Forelimb muscle (tissue), 1 donor: ENCODE measurements at places on chromosomes 6 and 20. TPM values are rescaled to one million over a fixed set of nuclear protein-coding genes. Genes with fewer than 3 reads are reported as not detected.

DNA sequence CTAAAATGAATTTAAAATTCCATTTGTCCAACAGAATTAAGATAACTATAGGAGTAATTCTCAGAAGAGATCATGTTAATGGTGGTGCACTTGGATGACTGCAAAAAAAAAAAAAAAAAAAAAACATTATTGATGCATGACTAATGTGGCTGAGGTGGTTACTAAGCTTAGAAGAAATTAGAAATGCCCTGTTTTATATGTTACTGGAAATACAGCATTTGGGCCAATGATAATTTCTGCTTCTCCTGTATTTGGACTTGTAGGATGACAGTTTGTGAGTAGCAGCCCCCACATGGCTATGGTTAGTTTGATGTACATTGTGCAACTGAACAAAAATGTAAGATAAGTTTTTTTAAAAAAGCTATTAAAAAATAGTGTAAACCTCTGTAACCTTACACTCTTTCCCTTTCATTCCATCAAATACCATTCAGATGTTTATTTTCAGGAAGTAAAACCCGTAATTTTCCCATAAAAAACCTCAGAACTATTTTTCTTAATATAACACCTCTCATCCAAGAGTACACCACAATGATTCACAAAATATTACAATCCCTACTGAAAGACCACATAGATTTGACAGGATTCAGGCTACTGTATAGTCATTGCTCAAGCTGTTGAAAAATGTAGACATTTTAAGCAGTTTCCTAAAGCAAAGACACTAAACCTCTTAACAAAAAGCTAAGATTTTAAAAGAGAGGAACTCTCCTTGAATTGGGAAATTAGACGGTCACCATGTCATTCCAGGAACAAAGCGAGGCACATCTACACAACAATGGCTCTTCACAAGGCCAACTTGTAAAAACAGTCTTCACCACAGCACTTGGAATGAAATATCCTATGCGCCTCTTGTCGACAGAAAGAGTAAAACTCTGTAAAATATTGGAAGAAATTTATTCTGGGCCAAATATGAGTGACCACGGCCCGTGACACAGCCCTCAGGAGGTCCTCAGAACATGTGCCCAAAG lies 83.0 kb downstream of the WDR27 start:
- DNase-seq = no peak

- no peak for DNase-seq
These were observed 53.8 kb downstream of the DCBLD1 start for GRCh38 chr6:117536317-117536716.

GRCh38 chr6:100258752-100259151 lies 206.0 kb downstream of the SIM1 start:
- no peak for DNase-seq

GSTA3 gene
- not detected for polyA plus RNA-seq

GRCh38 chr6:3977875-3978711 lies 100.8 kb downstream of the FAM217A start:
- peak; percentile 86 for DNase-seq

SMLR1 gene
- polyA plus RNA-seq = 0.10 TPM

GRCh38 chr6:151993364-151993763 lies 185.9 kb downstream of the ESR1 start:
- no peak for DNase-seq

TGM3 gene
- 0.25 TPM for polyA plus RNA-seq

CTCFL gene
- 0.22 TPM for polyA plus RNA-seq

DNA sequence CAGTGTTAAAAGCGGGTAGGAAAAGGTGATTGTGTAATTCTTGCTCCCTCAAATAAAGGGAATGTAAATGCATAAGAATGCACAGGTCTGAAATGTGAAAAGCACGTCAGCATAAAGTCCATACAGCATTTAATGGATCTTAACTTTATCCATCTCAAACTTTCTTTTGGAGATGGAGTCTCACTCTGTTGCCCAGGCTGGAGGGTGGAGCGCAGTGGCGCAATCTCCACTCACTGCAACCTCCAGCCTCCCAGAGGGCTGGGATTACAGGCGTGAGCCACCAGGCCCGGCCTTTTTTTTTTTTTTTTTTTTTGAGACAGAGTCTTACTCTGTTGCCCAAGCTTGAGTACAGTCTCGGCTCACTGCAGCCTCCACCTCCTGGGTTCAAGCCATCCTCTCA lies 33.4 kb downstream of the RNASET2 start:
- no peak for DNase-seq

- DNase-seq = no peak
These were observed 395.3 kb downstream of the CD109 start for GRCh38 chr6:74091136-74091793.

GRCh38 chr20:10433014-10433622 lies 904 bp downstream of the MKKS start:
- no peak for DNase-seq

GRCh38 chr20:36277546-36277945 lies 28.6 kb upstream of the DLGAP4 start:
- DNase-seq = no peak

CRISP3 gene
- 0.28 TPM for polyA plus RNA-seq

GRCh38 chr20:49276161-49276960 lies 1.5 kb downstream of the ZNFX1 start:
- no peak for DNase-seq

GRCh38 chr20:11077226-11077625 lies 403.4 kb upstream of the JAG1 start:
- DNase-seq = no peak

DYNLT2 gene
- polyA plus RNA-seq = 2.9 TPM

- no peak for DNase-seq
These were observed 67.0 kb downstream of the DNAAF9 start for GRCh38 chr20:3340443-3340842.

- DNase-seq = no peak
These were observed 112.8 kb upstream of the BMP2 start for GRCh38 chr20:6654513-6655252.

DPPA5 gene
- polyA plus RNA-seq = not detected

- no peak for DNase-seq
These were observed 92.1 kb downstream of the RIN2 start for GRCh38 chr20:19850198-19850533.

GRCh38 chr6:110826236-110827129 lies 11.2 kb upstream of the CDK19 start:
- no peak for DNase-seq

DNA sequence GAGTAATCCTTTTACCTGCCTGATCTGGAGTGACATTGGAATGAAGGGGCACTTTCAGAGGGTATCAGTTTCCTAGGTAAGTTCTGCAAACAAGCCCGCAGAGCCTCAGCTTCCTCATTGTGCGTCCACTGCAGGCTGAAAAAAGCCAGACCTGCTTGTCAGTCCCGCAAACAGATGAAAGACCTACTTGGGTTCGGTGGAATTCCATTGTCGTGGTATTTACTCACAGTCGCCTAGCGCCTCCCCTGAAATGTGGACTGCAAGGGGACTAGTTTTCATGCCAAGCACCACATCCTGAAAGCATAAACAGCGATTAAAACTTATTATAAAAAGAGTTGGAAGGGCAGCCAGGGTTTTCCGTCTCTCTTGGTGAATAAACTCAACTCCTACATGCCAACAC lies 121.5 kb downstream of the PAX1 start:
- DNase-seq = no peak

GRCh38 chr6:147561726-147562125 lies 53.2 kb downstream of the SAMD5 start:
- no peak for DNase-seq

DNA sequence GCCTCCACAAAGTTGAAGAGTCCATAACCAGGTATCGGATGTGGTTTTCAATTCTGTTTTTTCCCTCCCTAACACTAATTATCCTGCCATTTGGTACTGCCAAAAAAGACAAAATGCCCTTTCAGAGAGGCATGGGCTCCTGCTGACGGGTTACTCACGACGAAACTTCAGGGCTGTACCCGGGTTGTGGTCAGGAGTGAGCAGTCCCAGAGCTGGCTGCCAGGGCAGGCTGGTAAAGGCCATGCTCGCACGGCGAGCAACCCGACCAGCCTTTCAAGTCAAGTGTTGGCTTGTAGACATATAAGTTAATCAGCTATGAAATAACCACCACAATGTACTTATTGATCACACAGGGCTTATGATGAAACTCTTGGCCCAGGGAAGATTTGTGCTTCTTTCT lies 152.5 kb downstream of the FOXC1 start:
- DNase-seq = no peak

DNA sequence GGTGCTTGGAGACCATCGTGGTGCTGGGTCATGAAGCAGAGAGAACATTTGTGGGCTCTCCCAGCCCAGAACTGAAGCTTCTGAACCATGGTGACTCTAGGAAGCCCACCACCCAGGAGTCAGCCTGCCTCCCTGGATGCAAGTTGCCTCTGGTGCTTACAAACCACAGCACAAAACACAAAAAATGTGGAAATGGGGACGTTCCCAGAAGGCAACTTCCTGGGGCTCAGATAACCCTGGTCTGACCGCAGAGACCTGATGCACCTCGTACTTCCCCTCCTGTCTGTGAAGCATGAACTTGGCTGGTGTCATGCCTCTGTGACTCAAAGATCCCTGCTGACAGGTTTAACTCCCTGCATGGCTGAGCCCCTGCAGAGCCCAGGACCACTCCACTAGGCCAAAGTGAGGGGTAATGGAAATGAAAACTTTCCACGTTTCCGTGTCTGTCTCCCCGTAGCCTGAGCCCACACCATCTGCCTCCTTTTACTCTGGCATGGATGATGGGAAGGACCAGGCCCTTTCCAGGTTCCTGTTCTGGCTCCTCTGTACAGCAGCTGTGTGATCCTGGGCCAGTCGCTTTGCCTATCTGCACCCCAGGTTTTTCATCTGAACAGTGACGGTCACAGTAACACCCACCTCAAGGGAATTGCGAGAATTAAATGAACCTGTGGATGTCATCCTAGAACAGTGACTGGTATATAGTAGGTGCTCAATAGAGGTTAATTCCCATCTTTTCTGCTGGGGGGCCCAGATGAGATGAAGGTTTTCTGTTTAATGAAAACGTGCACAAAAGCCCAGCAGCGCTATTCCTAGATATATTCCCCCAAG lies 57.7 kb downstream of the PPP1R16B start:
- DNase-seq = no peak

- DNase-seq = no peak
These were observed 4.1 kb upstream of the DLL1 start for GRCh38 chr6:170294813-170295509.

DNA sequence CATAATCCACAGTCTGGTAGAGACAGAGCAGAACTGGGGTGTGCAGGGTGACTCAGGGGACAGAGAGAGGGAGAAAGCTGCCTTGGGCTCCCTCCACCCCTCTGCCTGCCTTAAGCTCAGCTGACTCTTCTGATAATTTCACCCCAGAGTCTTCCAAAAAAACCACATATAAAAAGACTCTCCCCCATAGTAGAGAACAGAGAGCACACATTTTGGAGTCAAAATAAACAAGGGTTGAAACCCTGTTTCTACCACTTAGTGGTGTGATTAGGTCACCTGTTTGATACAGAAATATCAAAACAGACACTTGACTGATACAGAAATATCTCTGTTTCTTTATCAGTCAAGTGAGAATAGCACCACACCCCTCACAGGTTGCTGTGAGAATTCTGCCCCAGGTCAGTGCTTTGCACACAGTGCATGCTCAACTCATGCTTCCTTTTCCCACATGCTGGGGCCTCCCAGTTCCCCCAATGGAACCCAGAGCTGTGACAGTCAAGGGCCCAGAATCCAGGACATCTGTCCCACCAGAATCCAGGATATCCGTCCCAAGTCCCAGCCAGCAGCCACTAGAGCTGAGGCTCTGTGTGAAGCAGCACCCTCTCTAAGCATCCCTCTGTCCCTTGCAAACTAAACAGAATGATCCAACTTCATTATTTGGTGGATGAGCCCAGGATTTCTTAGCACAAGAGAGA lies 1.2 kb downstream of the TREML2 start:
- DNase-seq = no peak

GRCh38 chr6:72111611-72112010 lies 225.3 kb downstream of the RIMS1 start:
- no peak for DNase-seq

GRCh38 chr6:21895555-21895954 lies 302.0 kb downstream of the SOX4 start:
- no peak for DNase-seq

DNA sequence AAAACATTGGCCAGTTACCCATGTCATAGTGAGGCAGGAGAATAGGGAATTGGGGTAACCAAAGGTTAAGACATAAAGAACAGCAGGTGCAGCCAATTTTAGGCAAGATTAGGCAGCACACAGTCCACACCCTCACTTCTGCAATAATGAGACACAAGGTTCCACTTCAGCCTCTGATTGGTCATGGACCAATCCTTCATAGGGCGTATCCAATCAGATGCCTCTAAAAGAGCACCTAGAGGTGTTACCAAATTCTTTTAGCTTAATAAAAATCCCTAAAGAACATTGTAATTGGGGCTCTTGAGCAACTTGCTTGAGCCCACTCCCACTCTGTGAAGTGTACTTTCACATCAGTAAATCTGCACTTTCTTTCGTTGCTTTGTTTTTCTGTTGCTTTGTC lies 302.4 kb downstream of the PREX1 start:
- DNase-seq = no peak

DNA sequence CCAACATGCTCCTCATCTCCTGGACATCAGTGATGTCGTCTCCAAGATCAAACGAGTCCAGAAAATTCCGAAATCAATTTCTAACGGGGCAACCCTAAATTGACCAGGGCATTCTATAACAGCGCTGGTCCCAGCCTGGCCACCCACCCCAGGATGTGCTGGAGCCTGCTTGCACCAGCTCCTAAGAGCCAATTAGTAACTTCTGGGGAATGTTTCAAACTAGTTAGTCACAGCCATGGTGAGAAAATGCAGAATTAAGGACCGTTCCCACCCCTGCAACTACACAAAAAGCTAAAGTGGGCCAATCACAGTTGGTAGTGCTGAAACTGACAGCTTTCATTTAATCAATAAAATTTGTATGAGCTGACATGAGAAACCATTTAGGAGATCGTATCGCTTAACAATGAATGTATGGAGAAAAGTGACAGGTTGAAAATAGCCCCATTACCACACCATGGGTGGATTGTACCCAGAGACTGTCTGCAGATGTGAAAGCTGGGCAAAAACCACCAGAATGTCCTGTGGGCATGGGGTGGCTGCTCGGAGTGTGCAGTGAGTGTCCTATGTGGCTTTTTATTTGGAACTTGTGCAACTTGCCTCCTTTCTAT lies 165.7 kb upstream of the AFDN start:
- no peak for DNase-seq

GRCh38 chr20:56518721-56519398 lies 5.7 kb upstream of the FAM209A start:
- DNase-seq = no peak

GRCh38 chr6:143701349-143702234 lies 23.8 kb downstream of the PHACTR2 start:
- DNase-seq = no peak

GRCh38 chr6:93219447-93219846 lies 199.9 kb downstream of the EPHA7 start:
- no peak for DNase-seq

TMEM217 gene
- 0.71 TPM for polyA plus RNA-seq

MOXD1 gene
- 2.8 TPM for polyA plus RNA-seq

DNA sequence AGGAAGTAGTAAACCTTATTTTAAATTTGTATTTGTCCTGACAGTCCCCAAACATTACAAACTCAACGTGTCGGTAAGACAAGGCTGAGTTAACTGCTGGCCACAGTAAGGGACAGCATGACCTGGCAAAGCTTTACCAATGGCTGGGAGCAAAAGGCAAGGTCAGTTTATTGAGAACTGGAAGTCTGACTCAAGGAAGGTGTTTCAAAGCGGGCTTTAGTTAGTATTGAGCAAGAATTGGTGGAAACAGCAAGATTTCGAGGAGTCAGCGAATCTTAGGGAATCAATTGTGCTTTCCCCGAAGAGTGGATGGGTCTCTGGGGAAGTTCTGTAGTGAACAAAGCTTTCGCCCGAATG lies 885 bp upstream of the GZF1 start:
- no peak for DNase-seq

CDK19 gene
- polyA plus RNA-seq = 12.7 TPM
